ENCODE measurements at places on chromosomes 7 and 10.

GRCh38 chr7:94174956-94175355, 170.8 kb upstream of the BET1 start:
- no peak for DNase-seq

DNA sequence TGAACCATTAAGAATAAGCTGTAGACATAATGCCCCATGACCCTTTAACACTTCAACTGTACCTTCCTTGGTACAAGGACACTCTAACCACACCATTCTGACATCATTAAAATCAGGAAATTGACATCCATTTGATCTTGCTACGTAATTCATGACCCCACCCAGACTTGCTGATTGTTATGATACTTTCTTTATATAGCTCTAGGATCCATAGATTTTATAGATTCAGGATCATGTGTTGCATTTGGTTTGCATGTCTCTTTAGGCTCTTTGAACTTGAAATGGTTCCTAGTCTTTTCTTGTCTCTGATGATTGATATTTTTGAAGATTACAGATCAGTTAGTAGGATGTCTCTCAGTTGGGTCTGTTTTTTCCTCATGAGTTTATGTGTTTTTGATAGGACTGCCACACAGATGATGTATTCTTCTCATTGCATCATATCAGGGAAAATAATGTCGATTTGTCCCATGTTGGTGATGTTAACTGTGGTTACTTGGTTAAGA, 13.5 kb downstream of the CCM2 start:
- no peak for DNase-seq

- no peak for DNase-seq
Observed at GRCh38 chr7:120725376-120726039, 132.4 kb downstream of the TSPAN12 start.

DNA sequence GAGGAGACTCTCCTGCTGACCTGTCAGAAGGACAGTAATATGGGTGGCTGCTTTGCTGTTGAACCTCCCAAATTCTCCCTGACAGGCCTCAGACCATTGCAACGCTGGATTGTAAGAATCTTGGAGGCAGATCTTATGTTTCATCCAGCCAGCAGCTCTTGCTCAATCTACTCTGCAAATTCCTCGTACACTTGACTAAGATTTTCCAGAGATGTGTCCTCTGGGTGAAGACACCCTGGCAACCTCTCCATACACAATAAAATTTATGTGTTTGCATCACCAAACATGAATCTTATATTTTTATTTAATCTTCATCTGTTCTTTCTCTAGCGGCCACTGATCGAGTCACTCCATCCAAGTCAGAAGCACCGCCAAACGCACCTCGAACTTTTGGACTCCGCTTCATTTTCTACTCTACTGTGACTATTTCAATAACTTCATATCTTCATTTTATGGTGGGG, 623.1 kb downstream of the ACTR3B start:
- no peak for DNase-seq

GRCh38 chr7:91657483-91658071, 222.9 kb downstream of the MTERF1 start:
- DNase-seq = no peak

- DNase-seq = no peak
Observed at GRCh38 chr10:80156216-80156615, 23.7 kb downstream of the PLAC9 start.

DNA sequence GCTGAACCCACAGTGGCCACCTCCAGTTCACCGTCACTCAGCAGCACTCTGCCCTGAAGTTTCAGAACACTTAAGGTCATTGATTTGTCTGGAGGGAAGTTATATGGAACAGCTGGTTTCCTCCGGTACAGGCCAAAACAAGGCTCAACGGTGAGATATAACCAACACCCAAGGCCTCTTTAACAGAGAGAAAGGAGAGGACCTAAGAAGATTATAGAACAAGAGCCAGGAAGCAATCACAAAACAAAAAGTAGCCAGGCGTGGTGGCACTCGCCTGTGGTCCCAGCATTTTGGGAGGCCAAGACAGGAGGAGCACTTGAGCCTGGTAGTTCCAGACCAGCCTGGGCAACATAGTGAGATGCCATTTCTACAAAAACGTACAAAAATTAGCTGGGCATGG, 290.7 kb downstream of the SKIDA1 start:
- no peak for DNase-seq

DNA sequence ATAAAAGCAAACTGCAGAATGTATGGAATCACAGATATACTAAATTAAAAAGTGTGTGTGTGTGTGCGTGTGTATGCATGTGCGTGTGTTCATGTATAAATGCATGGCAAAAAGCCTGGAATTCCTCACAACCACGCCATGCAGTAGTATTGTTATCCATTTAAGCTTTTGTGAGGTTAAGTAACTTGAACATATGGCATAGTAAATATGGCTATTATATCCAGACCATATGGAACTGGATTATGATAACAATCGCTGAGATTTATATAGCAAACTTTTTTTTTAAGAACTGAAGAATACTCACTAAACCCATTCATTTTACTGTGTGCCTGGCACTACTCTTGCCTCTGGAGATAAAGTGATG, 22.3 kb upstream of the NANOS1 start:
- DNase-seq = no peak

GRCh38 chr10:64286533-64286932, 765.3 kb downstream of the REEP3 start:
- no peak for DNase-seq

All from stimulated activated CD8-positive, alpha-beta memory T cell treated with anti-CD3 and anti-CD28 coated beads, Interleukin-4, amount 100 ng/mL, for 4 hours (primary cell).